NB4 (cell line): ENCODE measurements at places on chromosomes 13 and 19.

GRCh38 chr13:30364133-30364532, 56.8 kb upstream of the KATNAL1 start:
- DNase-seq = peak; percentile 36

DNA sequence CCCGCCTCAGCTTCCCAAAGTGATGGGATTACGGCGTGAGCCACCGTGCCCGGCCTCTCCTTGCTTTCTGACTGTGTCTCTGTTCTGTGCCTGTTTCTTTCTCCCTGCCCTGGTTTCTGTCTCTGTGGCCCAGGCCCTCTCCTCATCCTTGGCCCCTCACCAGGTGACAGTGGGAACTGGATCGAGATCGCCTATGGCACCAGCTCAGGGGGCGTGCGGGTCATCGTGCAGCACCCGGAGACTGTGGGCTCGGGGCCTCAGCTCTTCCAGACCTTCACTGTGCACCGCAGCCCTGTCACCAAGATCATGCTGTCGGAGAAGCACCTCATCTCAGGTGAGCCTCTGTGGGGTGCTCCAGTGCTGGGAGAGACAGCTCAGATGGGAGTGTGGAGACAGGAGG, 9.9 kb downstream of the SHKBP1 start:
- no peak for DNase-seq

DNA sequence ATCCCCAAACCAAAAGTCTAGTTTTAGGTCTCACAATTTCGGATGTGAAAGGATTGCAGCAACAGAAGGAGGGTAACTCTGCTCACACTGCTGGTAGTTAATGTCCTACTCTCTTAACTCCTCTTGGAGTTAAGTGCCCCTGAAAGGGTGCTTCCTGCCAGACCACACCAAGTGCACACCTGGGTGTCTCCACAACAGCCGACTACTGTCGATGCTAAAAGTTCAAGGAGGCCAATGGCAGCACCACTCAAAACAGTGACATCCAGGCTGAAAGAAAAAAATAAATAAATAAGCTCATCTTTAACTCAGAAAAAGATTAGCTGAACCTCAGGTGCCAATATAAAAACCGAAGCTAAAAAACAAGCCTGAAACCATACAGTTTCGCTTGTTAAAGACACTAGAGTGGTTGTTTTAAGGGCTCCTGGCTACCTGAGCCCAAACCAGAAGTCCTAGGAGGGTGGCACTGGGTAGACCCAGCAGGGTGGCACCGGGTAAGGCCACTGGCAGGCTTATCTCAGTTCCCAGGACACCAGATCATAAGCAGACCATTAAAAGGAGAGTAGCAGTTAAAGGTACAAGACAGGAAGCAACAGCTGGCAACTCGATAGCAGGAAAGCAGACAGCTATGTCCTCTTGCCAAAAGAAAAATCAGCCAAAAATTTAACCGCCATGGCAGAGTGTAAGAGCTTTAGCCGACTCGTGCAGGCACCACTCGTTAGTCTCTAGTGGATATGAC, 39.3 kb downstream of the BRD4 start:
- no peak for DNase-seq

- DNase-seq = peak; percentile 59
These were observed 40.8 kb upstream of the TPP2 start for GRCh38 chr13:102555914-102556553.

DNA sequence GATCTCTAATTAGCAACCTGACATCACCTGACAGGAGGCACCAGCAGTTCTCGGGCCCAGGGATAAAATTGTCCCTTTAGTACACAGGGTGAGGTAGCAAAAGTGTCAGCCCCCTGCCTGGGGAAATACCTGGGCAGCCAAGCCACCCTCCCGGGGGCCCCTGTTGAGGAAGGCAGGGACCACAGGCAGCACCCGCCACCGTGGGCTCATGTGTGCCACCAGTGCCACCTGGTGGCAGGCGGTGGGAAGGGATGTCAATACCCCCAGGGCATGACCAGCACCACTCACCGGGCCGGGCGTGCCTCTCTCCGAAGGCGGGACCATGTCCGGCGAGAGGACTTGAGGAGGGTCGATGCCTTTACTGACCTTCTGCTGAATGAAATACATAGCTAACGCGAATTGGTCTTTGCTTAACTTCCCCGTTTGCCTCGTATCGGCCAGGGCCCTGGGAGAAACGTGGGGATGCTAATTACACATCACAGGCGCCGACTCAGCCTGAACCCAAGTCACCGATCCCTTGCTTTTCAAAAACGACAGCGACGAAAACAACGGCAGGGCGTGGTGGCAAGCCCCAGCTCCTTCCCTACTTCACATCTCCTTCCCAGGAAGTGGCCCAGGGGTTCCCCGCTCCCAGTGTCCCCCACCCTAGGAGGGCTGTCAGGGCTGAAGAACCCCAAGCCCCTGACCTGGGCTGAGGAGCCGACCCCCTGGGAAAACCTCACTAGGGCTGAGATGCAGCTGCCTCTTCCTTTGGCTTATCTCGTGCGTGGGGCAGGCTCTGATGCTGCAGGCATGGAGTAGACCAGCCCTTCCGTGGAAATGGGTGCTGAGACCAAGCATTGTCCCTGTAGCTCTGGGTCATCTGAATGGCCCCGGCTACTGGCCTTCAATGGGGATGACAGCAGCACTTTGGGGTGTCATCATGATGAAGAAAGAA, 53.8 kb downstream of the EPS15L1 start:
- DNase-seq = peak; percentile 57

GRCh38 chr13:112751617-112752016, 61.8 kb downstream of the ATP11A start:
- DNase-seq = no peak

GRCh38 chr13:97125810-97126738, 96.1 kb upstream of the MBNL2 start:
- DNase-seq = peak; percentile 87

- DNase-seq = peak; percentile 22
These were observed 1004.2 kb downstream of the UQCRFS1 start for GRCh38 chr19:28208745-28209144.

- no peak for DNase-seq
These were observed 53.8 kb downstream of the MBNL2 start for GRCh38 chr13:97275776-97276501.

- DNase-seq = no peak
These were observed 7.6 kb downstream of the PLD3 start for GRCh38 chr19:40355975-40356680.

DNA sequence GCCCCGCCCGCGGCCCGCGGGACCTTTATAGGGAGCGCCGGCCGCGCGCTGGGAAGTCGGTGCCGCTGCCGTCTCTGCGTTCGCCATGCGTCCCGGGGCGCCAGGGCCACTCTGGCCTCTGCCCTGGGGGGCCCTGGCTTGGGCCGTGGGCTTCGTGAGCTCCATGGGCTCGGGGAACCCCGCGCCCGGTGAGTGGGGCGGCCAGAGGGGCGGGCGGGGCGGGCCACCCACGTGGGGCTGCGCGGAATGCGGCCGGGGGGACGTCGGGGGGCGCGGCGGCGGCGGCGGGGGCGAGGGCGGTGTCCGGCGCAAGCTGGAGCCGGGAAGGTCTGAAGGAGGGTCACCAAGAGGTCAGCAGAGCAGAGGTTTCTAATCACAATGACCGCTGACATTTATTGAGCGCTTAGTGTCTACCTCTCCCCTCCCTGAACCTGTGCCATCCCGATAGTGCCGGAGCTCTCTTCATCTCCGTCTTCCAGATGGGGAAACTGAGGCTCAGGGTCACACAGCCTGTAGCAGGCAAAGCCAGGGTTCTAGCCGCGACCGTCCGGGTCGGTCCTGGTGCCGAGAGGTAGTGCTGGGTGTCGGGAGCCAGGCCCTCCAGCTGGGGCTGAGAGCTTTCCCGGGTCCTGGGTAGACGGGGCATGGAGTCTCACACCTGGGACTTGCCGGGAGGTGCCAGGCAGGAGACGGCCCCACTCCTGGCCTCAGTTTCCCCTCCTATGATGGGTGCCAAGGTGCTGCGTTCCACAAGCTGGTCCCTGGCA, at the start of gene FSTL3:
Gene FSTL3, plus strand, starts transcription at position 54 of the 767 bp plus-strand sequence. Its CDS starts 32 bp downstream, at position 86.
- DNase-seq = no peak
